ENCODE measurements at places on chromosomes 11 and 22.

DNA sequence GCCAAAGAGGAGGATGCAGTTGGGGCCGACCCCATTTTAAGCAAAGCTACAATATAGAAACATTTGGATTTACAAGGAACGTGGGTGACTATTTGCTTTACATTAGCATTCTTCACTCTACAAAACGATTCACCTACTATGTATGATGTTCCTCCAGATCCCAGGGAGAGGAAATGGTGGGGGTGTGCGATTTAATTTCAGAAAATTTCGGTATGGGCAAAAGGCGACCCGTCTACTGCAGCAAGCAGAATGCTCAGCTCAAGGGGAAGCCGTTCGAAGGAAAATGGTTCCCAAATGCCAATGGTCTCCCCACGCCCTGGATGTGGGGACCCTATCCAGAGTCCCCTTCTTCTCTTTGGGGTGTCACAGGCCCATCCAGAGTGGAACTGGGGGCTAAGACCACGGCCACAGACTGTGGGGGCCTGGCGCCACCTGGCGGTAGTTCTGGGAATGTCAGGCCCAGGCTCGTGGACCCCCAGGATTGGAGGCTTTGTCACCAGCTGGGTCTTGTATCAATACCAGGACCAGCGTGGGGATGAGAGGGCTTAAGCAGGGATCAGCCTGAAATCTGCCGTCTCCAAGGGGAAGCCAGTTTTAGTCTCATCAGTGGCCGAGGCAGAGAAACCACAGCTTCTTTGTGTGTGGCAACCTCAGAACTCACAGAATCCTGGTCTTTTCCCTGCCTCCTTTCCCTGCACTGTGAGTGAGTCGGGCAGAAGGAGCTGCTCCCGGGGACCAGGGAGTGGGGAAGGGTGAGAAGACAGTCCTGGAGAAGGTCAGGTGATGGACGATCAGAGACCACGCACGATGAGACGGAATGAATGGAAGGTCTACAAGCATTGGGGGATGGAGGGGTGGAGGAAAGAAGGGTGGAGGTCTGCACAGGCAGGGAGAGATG is 8.4 kb downstream of the LRRC10B start:
- DNase-seq = peak; percentile 58

DNA sequence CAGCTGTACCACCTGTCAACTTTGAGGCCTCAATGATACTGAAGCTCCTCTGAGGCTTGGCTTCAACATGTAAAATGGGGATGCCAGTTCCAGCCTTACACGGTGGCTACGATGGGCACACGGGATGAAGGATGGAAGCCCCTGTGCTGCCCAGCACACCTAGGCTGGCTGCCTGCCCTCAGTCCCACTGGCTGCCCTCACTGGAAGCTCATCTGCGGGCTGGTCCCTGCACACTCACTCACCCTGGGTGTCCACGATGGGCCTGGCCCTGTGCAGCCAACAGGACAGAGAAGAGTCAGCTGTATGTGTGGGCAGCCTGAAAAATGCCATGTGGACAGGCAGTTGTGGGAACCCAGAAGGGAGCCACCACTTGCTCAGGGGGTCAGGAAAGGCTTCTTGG is 2.2 kb downstream of the YIF1A start:
- DNase-seq = no peak

- no peak for DNase-seq
Observed at GRCh38 chr11:68255526-68255925, 16.2 kb downstream of the C11orf24 start.

- no peak for DNase-seq
Observed at GRCh38 chr22:44297470-44298061, 15.2 kb downstream of the SHISAL1 start.

- no peak for DNase-seq
Observed at GRCh38 chr22:37525073-37525745, 6.0 kb upstream of the CARD10 start.

DNA sequence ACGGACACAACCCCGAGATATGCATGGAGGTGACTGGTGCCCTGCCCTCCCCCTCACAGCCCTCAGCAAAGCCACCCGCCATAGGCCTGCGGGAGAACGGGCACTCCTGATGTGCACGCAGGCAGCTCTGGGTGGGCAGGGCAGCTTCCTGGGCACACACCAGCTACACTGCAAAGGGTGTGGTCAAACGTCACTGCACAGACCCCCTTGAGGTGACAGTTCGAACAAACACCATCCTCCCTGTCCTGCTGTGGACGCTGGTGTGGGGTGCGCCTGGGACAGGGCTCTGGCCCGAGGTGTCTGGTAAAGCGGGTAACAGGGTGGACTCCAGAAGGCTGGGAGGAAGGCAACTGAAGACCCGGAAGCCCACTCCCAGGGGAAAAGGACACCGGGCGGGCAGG is 21.9 kb upstream of the MOB2 start:
- no peak for DNase-seq

GRCh38 chr22:33232071-33232470 is 173.9 kb upstream of the SYN3 start:
- DNase-seq = no peak
